EH (cell line): ENCODE measurements at places on chromosomes 12 and 14.

DNA sequence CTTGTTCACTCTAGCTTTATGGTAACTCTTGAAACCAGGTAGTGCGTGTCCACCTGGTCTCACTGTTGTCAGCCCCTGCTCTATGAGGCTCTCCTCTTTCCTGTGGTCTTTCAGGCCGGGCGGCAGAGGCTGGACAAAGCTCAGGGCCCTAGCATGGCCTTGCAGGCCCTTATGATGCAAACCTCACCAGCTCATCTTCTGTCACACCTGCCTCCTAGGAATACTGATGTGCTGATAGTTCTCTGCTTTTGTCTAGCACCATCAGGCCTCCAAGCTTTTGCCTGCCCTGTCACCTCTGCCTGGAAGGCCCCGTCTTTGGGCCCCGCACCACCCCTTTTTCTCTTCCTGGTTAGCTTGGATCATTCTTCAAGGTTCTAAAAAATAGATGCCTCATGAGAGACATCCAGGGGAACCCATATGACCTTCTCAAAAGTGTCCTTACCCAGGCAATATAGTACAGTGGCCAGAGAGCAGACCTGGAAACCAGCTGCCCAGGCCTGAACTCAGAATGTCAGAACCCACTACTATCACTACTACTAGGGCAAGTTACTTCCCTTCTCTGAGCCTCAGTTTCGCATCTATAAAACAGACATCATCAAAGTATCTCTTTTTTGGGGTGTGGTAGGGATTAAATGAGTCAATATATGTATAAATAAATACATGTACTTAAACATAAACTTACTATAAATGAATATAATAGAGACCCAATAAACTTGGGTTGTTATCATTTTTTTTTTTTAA is 91.7 kb downstream of the ZFP36L1 start:
- DNase-seq, result no peak

GRCh38 chr12:2285462-2285861 is 232.7 kb downstream of the CACNA1C start:
- DNase-seq, result no peak

DNA sequence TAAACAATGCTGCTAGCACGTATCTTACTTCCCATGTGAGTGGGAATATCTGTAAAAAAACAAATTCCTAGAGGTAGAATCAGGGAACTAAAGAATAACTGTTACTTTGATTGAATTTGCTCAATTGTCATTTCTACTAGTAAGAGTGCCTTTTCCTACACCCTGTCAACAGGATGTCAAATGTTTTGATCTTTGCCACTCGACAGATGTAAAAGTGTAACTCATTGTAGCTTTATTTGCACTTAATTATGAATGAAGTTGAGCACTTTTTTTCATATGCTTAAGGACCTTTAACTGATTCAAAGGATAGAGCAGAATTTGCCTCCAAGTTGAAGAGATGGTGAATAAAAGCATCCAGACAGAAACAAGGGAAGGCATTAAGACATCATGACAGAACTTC is 104.5 kb downstream of the PPP1R12A start:
- DNase-seq, result no peak

DNA sequence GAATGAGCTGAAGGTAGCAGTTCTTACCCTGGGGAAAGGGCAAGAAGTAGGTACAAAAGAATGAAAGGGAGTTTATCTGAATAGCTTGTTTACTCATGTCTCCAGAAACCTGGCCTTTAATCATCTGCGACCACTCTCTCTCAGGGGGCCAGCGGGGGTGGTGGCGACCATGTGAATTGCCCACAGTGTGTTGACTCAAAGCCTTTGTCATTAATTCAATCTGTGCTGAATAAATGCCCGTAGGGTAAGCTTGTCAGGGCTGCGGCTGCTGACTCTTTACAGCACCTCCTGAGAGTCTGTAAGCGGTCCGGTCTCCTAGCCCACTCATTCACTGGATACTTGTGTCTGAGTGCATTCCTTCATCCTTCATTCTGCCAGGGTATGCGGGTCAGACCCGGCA is 874.4 kb downstream of the SLC6A15 start:
- DNase-seq, result no peak

DNA sequence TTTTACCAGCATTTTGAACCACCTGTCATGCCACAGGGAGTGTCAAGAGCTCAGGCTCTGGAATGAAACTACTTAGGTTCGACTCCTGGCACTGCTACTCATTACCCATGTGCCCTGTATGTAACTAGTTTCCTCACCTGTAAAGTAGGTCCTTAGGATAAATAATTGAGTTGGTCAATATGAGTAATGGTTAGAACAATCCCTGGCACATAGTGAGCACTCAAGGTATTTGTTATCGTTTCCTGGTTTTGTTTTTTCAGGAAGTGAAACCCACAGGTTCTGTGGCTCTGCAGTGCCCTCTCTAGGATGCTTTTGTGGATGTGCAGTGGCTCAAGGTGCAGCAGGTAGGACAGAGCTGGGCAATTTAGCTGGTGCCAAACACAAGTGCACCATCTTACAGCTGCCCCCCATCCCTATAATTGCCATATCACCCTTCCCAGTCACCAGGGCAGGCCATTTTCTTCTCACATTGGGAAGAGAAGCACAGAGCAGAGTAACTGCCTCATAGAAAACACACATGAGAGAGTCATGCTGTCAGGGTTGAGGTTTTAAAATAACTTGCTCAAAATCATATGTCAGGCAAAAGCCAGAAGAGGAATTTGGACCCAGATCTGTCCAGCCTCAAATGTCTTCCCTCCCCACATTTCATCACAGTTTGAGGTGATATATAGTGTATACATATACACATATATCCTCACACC is 297.5 kb downstream of the RPAP3 start:
- no peak for DNase-seq

DNA sequence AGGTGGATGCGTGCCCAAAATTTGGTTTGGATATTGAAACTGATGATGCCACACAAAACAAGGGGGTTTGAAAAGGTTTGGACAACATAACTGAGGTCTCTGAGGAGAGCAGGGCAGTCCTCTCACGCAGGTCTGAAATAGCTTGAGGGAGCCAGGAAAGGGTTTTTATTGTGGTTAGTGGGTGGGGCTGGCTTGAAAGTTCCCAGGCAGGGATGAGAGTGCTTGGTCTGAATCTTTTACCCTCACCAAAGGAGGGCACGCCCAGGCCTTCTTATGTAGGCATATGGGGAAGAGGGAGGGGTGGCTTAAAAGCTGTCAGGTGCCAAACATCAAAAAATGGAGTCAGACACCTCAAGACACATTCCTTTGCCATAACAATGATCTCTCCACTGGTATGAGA is 493.1 kb upstream of the CCDC196 start:
- DNase-seq, result no peak

- peak; percentile 10 for DNase-seq
These were observed 20.0 kb downstream of the SARNP start for GRCh38 chr12:55797550-55797949.

DNA sequence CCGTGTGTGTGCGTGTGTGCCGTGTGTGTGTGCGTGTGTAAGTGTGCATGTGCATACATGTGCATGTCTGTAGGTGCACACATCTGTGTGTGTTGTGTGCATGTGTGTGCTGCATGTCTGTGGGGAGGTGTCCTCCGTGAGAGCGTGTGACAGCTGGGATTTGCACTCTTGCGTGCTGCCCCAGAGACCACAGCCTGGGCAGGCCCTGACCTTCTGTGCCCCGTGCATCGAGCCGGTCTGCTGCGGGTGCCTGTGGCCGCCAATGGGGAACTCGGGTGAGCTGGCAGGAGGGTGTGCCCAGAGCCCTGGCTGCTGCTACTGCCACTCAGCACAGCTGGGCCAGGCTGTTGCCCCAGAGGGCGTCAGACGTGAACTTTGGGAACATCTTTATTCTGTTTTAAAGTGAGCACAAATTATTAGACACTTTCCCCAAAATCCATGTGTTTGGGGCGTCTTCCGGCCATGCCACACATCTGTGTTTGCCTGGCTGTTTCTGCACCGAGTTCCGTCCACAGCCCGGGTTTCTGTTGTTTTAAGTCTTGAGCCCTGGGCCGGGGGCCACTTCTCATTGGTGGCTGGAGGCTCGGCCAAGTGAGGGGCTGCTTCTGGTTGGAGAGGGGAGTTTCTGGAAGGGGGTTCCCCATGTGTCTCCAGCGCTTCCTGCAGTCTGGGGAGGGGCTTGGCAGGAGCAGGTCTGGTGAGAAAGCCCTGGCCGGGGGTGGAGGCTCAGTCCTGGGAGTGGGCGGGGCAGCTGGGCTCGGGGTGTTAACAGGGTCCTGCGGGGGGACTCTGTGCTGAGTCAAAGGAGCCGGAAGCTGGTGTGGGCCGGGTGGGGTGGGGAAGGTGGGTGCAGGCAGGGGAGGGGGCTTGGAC is 7.6 kb downstream of the CEP170B start:
- DNase-seq, result peak; percentile 47

DNA sequence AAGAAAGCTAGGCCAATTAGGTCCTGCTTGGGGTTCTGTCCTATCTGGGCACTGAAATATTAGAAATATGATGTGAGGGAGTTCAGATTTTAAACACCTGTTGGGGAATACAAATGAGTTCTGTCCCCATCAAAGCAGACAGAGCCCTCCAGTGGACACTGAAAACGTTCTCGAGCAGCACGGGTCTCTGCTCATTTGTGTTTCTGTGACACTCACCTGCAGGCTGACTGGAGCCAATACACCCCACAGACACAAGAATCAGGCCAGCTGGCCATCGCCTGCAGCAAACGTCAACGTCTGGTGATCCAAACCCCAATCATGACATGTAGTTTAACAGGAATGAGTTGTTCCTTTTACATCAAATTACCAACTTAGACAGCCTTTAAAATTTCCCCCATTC is 493.4 kb upstream of the TMEM132C start:
- DNase-seq, result no peak

- DNase-seq, result no peak
These were observed 4.8 kb downstream of the ASCL4 start for GRCh38 chr12:107779077-107779831.

GRCh38 chr14:24694680-24695079 is 60.7 kb upstream of the GZMB start:
- no peak for DNase-seq

- peak; percentile 53 for DNase-seq
These were observed 499 bp downstream of the TOGARAM1 start for GRCh38 chr14:44962334-44963043.

- peak; percentile 89 for DNase-seq
These were observed 75.4 kb downstream of the CCDC92 start for GRCh38 chr12:123897221-123897620.
